ENCODE measurements at places on chromosomes 7 and 10.

DNA sequence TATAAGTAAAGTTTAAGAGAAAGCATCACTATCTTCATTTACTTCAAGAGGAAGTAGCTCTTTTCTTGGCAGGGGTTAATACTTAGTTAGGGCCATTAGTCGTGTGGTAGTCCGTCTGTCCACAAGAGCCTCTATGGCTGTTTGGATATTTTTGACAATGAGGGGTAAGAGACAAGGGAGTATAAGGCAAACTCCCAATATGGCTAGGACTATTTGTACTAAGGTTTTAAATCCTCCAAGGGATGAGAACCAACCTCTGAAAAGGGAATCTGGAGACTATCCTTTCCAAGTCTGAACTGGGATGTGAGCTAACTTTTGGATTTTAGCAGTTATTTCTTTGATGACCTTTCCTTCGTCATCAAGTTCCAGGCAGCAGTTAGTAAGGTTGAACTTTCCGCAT is at the start of gene ZNF117:
TSS of gene ZNF117 (minus strand) at position 101 of the 400 bp plus-strand sequence.
- DNase-seq, result no peak

DNA sequence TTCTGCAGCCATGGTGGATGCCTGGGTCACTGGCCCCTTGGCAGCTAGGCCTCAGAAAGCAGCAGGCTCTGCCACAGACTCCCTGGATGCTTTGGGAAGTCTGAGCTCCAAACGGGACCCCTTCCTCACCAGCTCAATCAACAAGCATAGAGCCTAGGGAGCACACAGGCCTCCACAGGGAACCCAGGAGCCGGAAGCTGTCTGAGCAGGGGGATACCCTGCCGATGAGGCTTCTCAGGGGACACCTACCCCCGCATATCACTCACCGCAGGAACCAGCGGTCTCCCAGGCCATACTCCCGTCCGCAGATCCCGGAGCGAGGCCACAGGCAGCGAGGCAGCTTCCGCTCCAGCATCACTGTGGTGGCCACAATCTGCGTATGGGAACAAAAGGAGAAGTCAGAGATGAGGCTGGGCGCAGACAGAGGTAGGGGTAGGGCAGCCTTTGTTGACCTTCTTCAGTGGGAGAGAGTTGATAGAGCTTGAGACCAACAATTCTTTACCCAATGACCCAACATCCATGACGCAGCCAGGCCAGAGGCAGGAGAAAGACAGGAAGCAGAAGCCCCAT is 13.4 kb downstream of the TRPV6 start:
- no peak for DNase-seq

DNA sequence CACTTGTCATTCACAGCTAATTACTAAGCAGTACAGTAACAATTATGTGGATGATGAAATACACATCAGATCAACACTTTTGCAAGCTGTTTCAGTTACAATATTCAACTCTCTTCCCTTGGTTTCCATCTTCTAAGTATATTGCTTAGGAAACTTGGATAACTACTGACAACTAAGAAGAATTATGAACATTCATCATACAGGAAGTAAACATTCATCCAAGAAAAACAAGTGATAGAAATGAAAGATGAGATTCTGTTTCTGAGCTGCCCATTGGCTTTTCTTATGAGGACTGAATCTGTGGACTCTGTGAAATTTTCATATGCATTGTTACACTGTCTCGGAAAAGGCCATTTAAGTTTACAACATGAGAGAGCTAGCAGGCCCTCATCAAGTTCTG is 240.2 kb downstream of the PRKG1 start:
- DNase-seq, result no peak

DNA sequence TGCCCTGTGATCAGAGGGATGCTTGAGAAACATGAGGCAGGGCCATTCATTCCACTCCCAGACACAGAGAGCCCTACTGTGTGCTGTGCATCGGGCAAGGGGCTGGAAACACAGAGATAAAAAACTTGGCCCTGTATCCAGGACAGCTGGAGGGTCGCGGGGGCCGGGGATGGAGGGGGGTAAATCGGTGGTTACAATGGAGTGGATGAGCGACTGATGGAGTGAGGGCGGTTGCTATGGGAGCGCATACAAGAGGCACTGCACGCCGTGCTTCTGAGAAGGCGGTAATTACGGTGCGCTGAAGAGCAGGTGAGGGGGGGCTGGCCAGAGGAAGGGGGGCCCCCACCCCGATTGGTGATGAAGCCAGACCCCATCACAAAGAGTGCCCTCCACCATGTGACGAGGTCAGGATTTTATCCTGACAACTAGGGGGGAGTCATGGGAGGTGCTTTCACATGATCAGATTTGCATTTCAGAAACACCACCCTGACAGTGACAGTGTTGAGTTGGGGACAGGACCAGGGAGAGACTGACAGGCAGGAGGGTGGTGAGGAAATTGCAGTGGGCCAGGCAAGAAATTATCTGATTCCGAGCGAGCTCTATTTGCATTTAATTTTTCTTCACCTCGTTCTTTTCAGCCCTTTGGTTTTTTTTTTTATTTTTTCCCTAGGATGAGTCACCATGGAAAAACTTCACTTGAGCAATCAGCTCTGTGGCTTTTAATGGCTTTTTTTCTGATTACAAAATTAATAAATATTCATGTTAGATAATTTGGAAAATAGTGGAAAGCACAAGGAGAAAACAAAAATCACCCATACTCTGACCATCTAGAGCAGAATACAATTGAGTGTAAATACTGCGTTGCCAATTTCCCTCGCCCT is 7.8 kb downstream of the CPA5 start:
- DNase-seq, result no peak

- DNase-seq, result no peak
Observed at GRCh38 chr10:32330214-32330613, 16.7 kb downstream of the EPC1 start.

DNA sequence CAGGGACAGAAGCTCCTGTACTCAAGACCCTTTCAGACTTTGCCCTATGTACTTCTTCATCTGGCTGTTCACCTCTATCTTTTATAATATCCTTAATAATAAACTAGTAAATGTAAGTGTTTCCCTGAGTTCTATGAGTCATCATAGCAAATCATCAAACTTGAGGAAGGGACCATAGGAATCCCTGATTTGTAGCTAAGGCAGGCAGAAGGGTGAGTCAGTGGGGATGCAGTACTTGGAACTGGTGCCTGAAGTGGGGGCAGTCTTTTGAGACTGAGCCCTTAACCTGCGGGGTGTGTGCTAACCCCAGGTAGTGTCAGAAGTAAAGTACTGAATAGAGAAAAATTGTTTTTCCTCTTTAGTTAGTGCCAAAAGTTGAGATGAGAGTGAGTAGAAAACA is 6.2 kb upstream of the TMEM243 start:
- DNase-seq, result no peak

GRCh38 chr7:156475666-156476065 is 164.9 kb upstream of the RNF32 start:
- no peak for DNase-seq

All from cerebellar nuclear complex (tissue), 1 donor.